ENCODE measurements at places on chromosomes 1 and 21.

GRCh38 chr1:20143318-20143717 lies 4.2 kb downstream of the PLA2G2F start:
- DNase-seq, result no peak

- DNase-seq, result no peak
Observed at GRCh38 chr1:227299688-227300087, 18.6 kb downstream of the CDC42BPA start.

DNA sequence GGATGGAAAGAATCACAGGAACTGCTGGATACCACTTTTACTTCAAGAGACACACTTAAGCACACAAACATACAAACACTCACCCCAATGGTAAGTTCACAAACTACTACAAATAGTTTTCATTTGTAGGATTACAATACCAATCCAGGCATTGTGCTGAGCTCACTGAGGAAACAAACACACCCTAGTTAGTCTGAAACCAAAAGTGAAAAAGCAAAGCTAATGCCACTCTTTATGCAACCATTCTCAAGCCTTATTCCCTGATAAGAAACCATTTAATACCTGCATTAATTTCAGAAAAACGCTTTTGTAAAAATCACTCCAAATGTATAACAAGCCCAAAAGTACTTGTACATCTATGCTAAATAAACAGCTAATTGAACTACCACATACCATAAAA lies 38.3 kb downstream of the RNF115 start:
- no peak for DNase-seq

- no peak for DNase-seq
Observed at GRCh38 chr1:84117868-84118267, 26.2 kb upstream of the PRKACB start.

- no peak for DNase-seq
Observed at GRCh38 chr1:179137617-179138255, 55.9 kb downstream of the TOR3A start.

- peak; percentile 50 for DNase-seq
Observed at GRCh38 chr1:27887215-27888021, 15.1 kb downstream of the THEMIS2 start.

- no peak for DNase-seq
Observed at GRCh38 chr1:56666112-56666608, 21.0 kb downstream of the PRKAA2 start.

DNA sequence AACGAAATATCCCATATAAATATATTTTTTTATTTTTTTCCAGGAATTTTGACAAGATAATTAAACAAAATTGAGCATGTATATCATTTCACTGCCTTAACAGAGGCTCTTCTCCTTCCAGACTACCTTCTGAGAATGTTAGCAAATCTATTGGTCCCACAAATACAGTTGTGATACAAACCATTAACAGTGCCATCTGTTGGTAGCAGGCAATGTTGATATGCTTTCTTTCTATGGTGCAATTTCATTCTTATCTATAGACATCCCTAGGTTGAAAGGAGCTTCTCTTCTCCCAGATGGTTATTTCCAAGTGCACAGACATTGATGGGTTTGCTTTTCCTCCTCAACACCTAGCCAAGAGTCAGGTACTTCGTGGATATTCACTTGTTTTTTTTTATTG lies 303.6 kb downstream of the USH2A start:
- DNase-seq, result no peak

GRCh38 chr1:45230537-45230936 lies 24.1 kb upstream of the ZSWIM5 start:
- DNase-seq, result no peak

DNA sequence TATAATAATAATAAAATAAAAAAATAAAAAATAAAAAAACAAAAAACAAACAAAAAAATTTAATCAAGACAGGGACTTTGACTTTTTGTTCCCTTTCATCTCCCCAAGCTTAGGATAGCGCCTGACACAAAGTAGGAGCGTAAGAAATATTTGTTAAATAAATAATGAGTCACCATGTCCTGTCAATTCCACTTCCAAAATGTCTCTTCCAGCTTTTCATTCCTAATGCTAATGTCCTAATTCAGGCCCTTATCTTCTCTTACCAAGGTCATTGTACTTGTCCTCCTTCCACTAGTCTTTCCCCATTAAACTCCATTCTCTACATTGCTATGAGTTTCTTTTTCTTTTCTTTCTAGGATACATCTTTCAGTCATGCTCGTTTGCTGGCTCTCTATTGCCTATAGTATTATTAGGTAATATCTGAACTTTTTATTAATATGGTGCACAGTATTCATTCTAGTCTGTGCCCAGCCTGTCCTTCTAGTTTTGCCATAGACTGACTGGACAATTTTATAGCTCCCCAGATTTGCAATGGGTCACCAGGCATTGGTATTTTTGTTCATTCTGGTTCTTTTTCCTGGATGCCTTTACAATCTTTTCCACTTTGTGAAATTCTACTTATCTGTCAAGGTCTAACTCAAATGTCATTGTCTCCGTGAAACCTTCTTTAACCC lies 11.4 kb downstream of the NEXN start:
- DNase-seq, result no peak
